ENCODE measurements at places on chromosomes 4 and X. TPM values are rescaled to one million over a fixed set of nuclear protein-coding genes. Genes with fewer than 3 reads are reported as not detected.

DNA sequence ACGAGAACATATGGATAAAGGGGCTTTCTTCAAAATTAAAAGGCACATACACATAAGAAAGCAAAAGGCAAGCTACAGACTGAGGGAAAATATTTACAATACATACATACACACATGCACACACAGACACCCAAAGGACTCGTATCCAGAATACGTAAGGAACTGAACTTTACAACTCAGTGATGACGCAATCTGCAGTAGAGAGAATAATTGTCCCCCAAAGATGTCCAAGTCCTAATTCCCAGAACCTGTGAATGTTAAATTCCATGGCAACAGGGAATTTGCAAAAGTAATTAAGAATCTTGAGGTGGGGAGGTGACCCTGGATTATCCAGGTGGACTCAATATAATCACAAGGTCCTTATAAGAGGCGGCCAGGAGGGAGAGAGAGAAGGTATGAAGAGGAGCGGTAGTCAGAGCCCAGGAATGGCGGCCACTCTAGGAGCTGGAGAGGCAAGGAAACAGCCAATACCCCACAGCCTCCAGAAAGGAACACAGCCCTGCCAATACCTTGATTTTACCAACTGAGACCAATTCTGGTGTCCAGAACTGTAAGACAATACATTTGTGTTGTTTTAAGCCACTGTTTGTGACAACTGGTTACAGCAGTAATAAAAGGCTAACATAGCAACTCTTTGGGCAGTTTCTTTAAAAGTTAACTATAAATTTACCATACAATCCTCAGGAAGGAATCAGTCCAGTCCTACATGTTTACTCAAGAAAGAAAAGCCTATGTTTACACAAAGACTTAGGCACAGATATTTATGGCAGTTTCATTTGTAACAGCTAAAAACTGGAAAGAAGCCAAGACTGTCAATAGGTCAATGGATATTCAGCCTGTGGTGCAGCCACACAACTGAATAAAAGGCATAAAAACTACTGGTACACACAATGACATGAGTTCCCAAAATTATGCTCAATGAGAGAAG lies 27.3 kb upstream of the STS start:
- peak; percentile 77 for DNase-seq

GDPD2 gene
- total RNA-seq, result 0.05 TPM

DCAF8L2 gene
- not detected for total RNA-seq

DNA sequence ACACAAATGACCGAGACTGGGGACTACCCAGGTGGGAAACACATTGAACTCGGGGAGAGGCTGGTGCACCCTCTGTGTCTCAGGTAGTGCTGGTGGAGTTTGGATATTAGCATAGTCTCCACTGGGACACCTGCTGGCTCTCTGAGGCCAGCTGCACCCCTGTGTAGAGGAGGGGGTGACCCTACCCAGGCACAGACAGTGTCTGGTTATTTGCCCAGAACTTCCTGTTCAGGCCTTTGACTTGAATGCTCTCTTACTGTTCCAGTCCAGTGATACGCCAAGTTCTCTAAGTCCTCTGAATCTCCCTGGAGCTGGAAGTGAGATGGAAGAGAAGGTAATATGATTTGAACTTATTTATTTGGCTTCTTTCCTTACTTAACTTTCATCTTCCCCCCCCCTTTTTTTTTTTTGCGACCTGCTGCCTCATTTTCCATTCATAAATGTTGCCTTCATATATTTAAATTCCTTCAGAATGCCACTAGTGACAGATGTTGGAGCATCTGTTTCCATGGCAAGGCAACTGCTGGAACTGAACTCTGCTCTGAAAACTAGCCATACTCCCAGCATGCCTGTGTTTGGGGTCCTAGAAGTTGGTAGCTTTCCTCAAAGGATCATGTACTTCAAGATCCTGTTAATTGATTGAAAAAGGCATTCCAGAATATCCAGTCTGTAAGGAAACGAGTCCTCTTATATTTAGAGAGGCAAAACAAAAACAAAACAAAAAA lies 76.7 kb downstream of the AASDH start:
- no peak for DNase-seq

- peak; percentile 33 for DNase-seq
Measured at GRCh38 chr4:101774807-101775206, 15.7 kb upstream of the BANK1 start.

CD38 gene
- 0.52 TPM for total RNA-seq

ANXA3 gene
- total RNA-seq, result 195 TPM

SPINK2 gene
- total RNA-seq, result not detected

DNA sequence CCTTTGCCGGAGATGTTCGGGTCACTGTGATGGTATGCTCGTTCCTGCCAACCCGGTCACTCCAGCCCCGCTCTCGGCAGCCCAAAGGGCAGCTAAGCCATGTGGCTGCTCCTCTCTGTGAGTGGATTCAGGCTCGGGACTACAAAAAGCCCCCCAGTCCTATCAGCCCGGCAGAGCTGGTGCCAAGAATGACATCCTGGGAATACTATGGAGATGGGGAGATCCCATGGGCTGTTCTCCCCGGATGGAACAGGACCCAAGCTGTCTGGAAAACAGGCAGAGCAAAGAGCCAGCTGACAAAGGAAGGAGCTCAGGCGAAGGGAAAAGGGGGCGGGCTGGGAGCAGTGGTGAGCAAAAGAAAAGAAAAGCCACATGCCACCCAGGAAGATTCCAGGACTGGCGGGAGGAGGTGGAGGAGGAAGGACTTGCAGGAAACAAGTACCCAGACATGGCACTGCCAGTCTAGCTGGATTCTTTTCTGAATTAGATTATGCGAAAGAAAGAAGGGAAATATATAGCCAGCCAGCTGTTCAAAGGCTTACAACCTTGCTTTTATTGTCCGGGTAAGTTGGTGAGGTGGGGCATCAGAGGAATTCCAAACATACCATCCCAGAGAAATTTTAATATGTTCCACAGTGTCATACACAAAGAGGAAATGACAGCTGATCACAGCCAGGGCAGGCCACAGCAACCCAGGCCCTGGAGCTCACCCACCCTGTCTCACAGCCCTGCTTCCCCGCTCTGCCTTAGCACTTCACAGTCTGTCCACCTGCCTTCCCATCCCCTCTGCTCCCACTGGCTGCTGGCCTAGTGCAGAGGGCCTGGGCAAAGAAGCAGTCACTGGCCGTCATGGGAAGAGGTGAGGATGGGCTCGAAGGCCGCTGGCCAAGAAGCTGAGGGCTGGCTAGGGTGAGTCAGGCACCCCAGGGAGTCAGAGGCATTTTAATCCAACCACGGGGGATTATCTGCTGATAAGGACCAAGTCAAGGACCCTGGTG lies 3.4 kb downstream of the NDP start:
- DNase-seq, result no peak

GRCh38 chrX:41692162-41692749 lies 3.5 kb downstream of the GPR34 start:
- no peak for DNase-seq

- DNase-seq, result no peak
Measured at GRCh38 chrX:5916945-5917344, 311.7 kb downstream of the NLGN4X start.

NRK gene
- total RNA-seq, result 16.1 TPM

DNA sequence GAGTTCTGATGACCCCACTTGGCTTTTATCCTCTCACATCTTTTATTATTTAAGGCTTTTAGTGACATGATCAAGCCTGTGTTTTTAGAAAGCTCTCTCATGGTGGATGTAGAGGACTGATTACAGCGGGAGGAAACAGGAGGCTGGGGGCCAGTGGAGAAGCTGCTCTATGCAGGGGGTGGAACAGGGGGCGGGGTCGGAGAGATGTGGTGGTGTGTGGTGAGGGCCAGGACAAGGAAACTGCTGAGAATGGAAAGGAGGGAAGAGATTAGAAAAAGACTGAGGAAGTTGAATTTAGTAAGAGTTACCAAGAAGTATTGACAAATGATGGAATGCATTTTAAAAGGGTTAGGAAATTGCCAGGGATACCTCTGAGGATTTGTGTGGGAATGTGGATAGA lies 292.2 kb downstream of the ZIC3 start:
- no peak for DNase-seq

DNA sequence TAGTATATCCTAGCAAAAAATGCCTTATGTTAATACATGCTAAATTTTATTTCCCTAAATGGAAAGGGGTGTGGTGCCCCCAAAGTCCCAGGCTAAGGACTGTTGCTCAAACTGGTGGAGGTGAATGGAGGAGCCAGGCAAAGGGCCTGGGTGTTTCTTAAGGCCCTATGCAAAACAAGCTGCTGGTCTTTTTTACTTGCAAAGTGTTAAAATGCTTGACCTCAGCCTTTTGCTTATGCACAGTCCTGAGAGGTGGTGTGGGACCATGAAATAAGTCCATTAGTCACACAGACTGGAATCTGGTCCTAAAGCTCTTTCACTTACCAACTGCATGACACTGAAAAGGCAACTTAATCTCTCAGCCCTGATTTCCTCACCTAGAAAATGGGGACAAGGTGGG lies 223.5 kb upstream of the MBNL3 start:
- DNase-seq, result peak; percentile 33

MAGEA10 gene
- not detected for total RNA-seq

SERPINA7 gene
- total RNA-seq, result not detected

GRCh38 chr4:141391293-141391692 lies 170.6 kb downstream of the ZNF330 start:
- DNase-seq, result no peak

DNA sequence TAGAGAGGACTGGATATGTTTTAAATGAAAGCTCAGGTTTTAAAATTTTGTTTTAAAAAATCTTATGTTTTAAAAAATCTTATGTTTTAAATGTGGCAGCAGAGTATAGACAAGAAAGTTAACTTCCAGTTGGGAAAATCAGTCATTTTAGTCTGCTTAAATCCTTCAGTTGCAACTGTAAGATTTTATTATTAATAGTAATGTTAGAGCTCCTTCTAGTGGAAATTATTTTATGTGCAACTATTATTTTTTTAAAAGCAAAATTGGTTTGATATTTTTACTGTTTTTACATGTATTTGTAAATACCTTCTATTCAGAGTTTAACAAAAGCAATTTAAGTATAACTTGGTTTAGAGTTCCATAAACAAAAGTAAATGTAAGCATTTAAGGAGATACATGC lies 8.5 kb upstream of the NUDT6 start:
- peak; percentile 53 for DNase-seq

- no peak for DNase-seq
Measured at GRCh38 chr4:76972306-76972705, 22.8 kb downstream of the SEPTIN11 start.

GRCh38 chr4:73137121-73137520 lies 67.6 kb upstream of the COX18 start:
- no peak for DNase-seq

GRCh38 chr4:56134266-56134665 lies 185.5 kb downstream of the CEP135 start:
- no peak for DNase-seq

DNA sequence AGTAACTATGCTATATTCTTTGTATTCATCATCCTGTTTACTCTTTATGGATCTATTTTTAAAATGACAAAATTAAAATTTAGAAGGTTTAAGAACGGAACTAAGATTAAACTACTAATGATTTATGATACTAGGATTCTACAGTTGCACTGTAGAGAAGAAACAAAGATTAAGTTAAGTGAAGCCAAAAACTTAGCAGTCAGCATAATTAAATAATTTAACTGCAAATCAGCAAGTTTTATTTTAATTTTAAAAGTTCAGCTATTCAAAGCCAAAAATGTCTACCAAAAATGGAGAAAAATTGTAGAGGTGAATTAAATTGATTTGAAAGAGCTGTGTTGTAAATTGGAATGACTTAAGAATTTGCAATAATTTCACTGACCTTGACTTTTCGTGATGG lies 30.8 kb downstream of the NDST4 start:
- DNase-seq, result no peak
